Occipital lobe (tissue), 3 donors: ENCODE measurements at places on chromosomes 1 and 21.

- no peak for DNase-seq
Measured at GRCh38 chr1:103788377-103788776, 38.7 kb downstream of the AMY1C start.

GRCh38 chr21:33258475-33258874 is 7.7 kb upstream of the IL10RB start:
- no peak for DNase-seq

DNA sequence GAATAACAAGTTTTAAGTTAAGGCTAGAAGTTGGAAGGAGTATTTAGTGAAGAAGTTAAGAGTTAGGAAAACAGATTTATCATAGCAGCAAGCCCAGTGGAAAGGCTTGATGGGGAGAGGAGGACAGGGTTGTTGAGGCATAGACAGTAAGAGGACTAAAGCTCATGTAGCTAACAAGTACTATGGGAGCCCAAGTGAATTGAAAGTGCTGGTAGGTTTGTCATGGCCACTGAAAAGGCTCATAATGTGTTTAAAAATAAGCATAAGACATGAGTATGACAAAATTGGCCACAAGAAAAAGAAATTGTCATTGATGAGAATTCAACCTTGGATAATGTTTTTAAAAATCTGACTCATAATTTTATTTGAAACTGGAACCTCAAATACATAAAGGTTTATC is 49.2 kb upstream of the CRB1 start:
- DNase-seq, result no peak

GRCh38 chr1:203511930-203512329 is 18.0 kb downstream of the OPTC start:
- DNase-seq, result no peak

GRCh38 chr1:32818804-32819541 is 1.5 kb downstream of the S100PBP start:
- no peak for DNase-seq

DNA sequence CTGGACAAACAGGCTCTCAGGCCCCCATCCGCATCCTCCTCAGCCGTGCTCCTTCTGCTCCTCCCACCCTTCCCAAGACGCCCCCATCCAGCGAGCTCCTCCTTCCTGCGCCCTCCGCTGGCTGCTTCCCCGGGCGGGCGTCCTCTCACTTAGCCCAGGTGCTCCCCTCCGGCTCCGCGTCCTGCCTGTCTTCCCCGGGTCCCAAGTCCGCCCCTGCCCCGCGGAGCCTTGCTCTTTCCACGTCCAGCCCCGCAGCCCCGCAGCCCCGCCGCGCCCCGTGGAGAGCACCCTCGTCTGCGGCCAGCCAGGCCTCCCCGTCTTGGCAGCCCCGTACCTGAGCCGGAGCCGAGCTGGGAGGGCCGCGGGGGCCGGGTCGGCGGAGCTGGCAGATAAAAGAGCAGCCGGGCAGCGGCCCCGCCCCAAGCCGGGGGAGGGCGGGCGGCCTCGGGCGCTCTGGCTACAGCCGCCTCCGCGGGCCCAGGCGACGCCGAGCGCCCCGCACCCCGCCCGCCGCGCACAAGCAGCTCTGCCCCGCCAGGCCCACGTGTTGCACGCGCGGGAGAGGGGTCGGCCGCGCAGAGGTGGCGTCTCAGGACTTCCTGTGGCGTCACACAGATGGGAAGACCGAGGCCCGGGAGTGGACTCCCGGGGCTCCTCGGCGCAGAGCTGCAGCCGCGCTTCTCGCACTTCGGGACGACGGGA is at the start of gene PAQR7:
PAQR7 (minus strand) TSS at position 555 of the 702 bp plus-strand sequence. CDS start 11,869 bp downstream, outside the sequence.
- DNase-seq, result peak; percentile 53

GRCh38 chr1:108814343-108815125 is 42.4 kb downstream of the AKNAD1 start:
- no peak for DNase-seq

- no peak for DNase-seq
Measured at GRCh38 chr1:203036537-203036936, 10.2 kb downstream of the PPFIA4 start.

DNA sequence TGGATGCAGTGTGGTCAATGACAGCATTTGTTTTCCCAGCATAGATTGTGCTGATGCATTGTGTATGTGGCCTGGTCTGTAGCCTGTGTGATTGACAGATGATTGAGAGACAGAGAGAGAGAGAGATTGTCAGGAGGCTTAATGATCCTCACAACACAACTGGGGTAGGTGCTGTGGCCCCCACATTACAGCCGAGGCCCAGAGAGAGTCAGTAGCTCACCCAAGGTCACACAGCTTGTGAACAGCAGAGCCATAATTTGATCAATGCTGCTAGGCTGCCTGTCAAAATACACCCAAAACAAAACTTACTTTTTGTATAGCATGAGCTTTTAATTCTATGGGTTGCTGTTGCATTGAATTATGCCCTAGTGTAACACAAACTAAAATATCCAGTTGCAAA is 20.2 kb upstream of the ETS2 start:
- DNase-seq, result no peak

DNA sequence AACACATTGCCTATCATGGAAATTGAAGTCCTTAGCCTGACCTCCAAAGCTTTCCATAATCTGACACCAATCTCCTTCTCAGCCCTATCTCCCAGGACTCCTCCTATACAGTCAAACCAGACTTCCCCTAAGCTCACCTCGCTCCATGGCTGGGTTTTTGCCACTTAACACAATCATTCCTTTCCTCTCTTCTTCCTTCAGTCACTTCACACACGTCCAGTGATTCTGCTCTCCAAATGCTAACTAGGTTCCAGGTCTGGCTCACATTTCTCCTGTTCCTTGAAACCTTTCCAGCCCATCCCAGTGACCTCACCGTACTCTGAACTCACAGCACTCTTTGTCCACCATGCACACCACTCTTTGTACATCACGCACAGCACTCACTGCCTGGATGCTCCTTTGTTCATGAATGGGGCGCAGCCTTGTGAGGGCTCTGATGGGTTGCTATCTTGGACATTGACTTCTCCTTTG is 98.4 kb downstream of the GLUL start:
- DNase-seq, result no peak

GRCh38 chr1:147912553-147912952 is 10.0 kb downstream of the GJA8 start:
- DNase-seq, result no peak

- no peak for DNase-seq
Measured at GRCh38 chr1:246506367-246506673, 759 bp downstream of the SMYD3 start.

GRCh38 chr1:47213230-47213963 is 18.6 kb downstream of the TAL1 start:
- DNase-seq, result no peak

DNA sequence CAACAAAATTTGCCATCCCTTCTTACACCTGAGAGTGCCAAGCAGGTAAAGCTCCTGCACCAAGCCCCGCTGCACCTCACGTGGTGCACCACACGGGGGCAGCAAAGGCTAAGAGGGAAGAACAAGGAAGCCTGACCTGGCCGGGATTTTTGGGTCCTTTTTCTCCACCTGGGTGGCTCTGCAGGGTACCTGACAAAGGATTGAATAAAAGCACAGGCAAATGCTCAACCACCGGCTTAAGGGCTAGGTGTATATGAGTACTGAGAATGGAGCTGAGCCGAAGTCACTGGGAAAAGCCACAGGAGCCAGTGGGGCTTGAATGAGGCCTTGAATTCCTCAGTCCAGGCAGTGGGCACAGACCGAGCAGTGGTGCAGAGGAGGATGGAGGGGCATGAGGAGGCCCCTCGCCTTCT is 36.4 kb downstream of the ZNF697 start:
- peak; percentile 25 for DNase-seq

DNA sequence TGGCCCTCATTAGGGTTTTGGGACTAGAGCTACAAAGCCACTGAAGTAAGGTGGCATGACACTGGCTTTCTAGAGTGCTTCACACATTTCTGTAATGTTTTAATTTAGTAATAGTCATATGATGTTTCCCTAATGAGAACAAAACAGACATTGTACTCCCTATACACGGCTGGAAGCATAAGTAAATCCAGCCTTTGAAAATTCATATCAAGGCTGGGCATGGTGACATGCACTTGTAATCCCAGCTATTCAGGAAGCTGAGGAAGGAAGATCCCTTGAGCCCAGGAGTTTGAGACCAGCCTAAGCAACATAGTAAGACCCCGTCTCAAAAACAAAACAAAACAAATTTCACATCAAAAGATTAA is 7.4 kb downstream of the USP48 start:
- no peak for DNase-seq

- no peak for DNase-seq
Measured at GRCh38 chr1:207389728-207390464, 64.2 kb upstream of the CR2 start.

- no peak for DNase-seq
Measured at GRCh38 chr1:66571789-66572188, 37.8 kb downstream of the SGIP1 start.
